ENCODE measurements at places on chromosomes 12 and 14.

GRCh38 chr12:48061938-48062719 lies 43.8 kb downstream of the SENP1 start:
- no peak for DNase-seq

- no peak for DNase-seq
These were observed 39.5 kb downstream of the TPCN1 start for GRCh38 chr12:113260636-113261300.

DNA sequence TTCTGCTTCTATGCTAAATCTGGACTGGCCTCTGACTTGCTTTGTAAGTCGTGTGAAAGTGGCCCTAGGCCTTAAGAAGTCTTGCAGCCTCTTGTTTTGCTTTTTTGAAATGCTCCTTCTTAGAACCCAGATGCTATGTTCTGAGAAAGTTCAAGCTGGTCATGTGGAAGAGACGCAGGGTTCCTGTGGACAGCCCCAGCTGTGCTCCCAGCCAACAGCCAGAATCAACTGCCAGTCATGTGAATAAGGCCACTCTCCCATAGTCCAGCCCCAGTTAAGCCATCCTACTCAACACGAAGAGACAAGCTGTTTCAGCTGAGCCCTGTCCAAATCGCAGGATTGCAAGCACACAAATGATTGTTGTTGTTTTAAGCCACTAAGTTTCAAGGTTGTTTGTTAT lies 37.3 kb upstream of the TBPL2 start:
- no peak for DNase-seq

DNA sequence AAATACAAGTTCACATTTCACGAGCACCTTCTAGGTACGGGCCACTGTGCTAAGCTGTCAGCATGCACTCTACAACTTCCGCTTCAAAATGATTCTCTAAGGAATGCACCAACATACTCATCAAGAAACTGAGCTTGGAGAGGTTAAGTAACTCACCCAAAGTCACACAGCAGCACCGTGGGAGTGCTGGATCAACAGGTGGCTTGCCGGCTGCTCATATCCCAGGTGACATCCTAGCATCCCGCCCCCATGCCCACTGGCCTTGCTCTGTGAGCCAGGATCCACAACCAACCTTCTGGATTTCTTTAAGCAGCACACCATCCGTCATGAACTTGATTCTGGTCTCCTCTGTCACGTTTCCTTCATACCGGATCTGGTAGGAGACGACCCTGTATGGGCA lies 16.7 kb downstream of the DHX37 start:
- DNase-seq: no peak

DNA sequence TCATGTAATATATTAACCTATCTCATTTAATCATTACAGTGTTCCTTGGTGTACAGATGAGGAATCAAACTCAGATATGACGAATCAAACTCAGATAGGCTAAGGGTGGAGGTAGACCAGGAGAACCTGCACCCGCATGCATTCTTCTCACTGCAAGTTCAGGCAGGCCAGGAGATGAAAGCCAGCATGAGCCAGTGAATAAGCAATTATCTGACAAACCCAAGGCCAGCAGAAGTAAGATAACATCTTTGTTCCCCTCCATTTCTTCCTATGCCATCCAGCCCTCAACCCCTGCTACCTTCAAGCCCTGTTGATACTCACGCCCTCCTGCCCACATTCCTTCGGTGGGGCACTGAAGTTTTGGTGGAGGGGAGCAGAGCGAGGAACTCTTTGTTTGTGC lies 152.2 kb downstream of the ETV6 start:
- no peak for DNase-seq

- no peak for DNase-seq
These were observed 13.5 kb downstream of the PDE1B start for GRCh38 chr12:54562750-54563356.

GRCh38 chr14:89041257-89041582 lies 216.8 kb downstream of the TTC8 start:
- DNase-seq: no peak

- DNase-seq: no peak
These were observed 151.7 kb downstream of the SLC38A4 start for GRCh38 chr12:46674129-46674528.

- no peak for DNase-seq
These were observed 24.2 kb upstream of the FAM222A start for GRCh38 chr12:109689426-109689825.

GRCh38 chr14:104486222-104486923 lies 93.2 kb upstream of the C14orf180 start:
- DNase-seq: no peak

GRCh38 chr14:39988939-39989338 lies 556.7 kb upstream of the FBXO33 start:
- no peak for DNase-seq

DNA sequence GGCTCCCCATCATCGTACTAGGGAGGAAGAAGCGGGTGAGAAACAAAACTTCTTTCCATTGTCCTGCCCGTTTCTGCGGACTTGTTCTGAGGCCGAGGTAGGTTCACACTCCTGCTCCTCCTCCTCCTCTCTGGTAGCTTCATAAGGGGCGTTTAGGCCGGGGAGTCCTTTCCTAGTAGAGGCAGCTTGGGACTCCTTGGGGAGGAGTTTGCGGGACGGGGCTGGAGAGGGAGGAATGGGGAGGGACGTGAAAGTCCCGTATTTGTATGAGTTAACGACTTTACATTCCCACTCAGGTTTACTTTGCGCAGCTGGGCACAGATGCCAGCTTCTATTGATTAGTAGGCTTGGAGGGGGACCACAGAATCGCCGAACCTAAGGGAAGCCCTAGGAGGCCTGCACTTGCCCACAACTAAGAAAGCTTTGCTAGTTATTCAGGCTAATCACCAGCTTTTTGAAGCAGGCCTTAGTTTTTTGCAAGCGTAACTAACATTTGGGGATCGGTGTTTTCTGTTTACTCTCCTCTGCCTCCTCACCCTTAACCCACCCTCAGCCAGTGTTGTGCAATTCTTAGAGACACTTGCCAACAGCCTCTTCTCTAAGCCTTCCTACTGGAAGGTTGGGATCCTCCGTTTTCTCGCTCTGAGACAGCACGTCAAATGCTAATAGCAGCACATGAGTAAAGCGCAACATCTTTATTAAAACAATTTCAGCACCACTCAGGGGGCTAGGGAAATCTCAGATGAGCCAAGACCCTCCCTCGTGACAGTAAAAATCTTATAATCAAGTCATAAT lies 499 bp downstream of the RNASE4 start:
- DNase-seq: no peak

DNA sequence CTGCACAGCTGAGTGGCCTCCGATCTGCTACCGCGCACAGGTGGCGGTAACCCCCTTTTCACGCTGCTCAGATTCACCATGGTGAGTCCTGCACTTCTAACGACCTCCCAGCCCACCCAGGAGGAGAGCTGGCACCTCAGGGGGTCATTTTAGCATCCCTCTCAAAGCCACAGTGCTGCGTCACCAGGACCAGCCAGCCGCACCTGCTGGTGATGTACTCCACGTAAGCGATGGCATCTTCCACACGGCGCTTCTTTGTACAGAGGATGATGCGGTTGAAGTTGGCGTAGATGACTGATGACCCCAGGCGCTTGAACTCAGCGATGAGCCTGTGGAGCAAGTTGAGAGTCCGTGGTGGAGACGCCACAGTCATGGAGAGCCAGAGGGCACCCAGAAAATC lies 19.2 kb downstream of the P2RX2 start:
- DNase-seq: no peak

DNA sequence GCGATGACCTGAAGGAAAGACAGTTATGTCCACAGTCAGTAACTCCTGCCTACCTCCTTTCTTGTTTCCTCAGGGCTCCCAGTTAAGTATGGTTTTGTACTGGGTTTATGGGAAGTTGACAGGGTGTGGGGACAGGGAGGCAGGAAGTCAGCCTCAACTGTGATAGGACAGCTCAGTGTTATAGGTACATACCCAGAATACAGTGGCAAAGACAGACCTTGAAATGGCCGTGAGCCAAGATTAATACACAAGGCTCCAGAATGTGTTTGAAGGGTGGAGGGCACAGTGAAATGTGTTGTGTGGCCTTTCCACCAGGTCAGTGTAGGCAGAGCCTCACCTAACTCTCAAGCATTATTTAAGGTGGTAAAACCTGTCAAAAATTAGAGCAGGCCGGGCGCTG lies 4.6 kb upstream of the BIN2 start:
- DNase-seq: no peak

Data from stimulated activated CD8-positive, alpha-beta memory T cell treated with anti-CD3 and anti-CD28 coated beads, Interleukin-7, amount 100 ng/mL, for 48 hours (primary cell).